ENCODE measurements at places on chromosomes 5 and 9.

DNA sequence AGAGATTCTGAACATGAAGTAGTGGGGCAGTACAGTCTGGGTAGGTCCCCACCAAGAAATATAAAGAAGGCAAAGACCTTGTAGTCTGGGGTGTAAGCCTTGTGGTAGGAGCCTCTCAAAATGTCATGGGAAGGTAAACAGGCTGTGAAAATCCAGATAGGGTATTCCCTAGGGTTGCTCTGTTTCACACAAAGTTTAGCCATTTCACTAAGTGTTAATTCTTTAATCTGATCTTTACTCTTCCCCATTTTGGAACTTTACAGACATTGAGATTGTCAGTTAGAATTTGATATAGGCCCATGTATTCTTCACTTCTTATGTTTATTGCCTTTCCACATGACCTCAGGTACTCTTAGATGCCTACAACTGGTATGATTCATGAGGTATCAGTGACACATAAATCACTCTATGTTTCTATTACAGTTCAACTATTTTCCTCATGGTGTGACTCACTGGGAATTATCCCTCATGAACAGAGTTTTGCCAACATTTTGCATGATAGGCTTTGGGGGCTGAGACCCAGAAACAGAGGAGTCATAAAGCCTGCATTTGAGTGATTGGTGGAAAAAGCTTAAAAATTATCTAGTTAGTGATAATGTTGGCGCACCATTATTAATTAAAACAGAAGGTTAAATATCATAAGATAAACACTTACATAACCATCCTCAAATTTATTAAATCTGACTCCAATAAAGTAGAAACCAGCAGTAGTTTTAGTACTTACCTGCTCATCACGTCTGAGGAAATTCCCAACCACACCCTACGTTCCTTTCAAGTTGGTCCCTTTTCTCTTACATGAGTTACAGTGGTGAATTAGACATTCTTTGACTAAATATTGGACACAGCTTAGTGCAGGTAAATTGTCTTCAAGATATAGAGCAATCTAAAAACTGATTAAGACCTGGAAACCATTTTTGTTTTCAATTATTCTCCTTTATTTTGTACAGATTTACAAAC lies 399.8 kb upstream of the MEF2C start:
- no peak for DNase-seq

DNA sequence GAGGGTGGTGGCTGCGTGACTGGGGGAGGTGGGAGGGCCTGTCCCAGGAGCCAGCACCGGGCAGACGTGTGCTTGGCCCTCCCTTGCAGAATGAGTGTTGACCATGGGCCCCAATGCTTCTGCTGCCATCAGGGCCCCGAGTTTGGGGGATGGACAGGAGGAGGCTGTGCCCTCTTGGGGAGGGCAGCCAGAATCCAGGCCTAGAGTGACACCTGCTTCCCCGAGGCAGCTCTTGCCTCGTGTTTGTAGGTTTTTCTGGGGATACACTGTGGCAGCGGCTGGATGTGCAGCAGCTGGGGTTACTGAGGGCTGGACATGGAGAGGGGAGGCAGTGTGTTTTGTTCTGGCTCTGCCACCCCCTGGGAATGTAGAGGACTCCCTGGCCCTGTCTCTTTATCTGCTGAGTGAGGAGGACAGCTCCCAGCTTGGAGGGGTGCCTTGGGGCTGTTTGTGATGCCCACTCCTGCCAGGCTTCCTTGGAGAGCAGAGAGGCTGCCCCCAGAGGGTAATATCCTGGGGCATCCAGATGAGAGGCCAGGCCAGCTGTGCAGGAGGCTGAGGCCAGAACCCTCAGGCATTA lies 22.7 kb downstream of the WNK2 start:
- no peak for DNase-seq

DNA sequence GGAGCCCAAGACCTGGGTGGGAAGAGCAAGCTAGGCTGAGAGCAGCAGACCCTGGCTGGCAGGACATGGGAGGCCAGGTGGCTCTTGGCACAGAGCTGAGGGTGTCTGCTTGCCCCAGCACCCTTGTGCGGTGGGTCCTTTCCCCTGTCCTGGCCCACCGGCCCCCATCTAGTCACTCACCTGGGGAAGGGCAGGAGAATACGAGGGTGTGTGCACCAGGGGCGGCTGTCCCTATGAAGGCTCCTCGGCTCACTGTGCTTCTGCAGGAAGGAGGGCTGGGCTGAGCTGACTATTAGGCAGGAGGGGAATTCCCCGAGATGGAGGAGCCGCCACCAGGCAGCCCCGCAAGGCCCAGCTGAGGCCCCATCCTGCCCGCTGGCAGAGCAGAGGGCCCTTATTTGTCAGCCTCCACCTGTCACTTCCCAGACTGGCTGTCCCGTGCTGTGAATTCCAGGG lies 6.1 kb upstream of the TNIP1 start:
- DNase-seq = peak; percentile 55

DNA sequence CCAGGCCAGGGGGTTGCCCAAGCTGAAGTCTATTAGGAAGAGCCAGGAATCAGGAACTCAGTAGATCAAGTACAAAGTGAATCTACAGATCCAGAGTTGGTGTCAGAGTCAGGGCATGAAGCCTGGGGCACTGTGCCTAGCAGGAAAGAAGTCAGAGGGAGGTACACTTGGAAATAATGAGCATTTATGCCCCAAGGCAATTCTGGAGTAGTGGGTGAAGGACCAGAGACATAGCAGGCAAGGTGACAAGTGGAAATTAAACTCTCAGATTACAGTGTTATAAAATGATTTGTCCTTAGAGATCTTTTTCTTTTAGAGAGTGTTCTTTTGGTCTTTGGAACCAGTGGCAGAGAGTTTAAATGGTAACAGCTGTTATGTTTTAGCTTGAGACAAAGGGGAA lies 138.0 kb downstream of the ADAMTSL1 start:
- DNase-seq = no peak

DNA sequence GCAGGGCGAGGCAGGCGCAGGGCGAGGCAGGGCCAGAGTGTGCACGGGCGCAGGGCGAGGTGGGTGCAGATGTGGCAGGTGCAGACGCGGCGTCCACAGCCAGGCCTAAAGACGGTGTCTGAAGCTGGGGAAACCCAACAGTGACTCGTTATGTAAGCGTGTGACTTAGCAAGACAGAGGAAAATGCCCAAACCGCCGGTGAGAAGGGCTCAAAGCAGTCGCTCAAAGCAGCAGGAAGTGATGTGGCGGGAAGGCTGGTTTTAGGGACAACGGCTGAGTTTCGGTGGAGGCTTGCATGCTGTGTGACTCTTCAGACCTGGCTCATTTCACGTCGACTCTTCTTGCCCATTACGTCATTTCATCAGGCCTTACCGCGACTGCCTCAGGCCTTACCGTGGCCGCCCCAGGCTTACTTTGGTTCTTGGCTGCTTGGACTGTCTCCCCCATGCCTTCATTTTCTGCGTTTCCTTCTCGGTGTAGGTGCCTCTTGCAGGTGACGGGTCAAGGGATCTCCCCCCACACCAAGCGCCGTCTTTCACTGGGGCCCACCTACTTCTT lies 50.5 kb upstream of the EXOC3 start:
- peak; percentile 55 for DNase-seq

GRCh38 chr5:159337016-159337955 lies 7.0 kb upstream of the IL12B start:
- DNase-seq = no peak

DNA sequence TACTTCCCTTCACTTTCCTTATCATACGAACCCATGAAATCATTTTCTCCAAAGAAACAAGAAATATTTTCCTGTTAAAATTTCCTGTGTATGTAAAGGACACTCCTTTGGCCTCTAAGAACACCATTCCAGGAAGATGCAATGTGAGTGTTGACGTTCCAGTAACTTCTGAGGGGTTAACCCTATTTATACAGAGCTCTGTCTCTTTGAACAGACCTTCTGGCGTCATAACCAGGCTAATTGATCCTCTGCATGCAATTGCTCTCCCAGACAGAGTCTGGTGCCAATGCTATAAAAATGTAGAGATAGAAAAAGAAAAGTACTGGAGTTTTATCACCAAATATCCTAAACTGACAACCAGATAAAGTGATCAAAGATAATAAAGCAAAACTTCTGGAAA lies 218.5 kb downstream of the TLE1 start:
- DNase-seq = no peak

GRCh38 chr9:85202596-85202995 lies 533.1 kb downstream of the NTRK2 start:
- DNase-seq = no peak

DNA sequence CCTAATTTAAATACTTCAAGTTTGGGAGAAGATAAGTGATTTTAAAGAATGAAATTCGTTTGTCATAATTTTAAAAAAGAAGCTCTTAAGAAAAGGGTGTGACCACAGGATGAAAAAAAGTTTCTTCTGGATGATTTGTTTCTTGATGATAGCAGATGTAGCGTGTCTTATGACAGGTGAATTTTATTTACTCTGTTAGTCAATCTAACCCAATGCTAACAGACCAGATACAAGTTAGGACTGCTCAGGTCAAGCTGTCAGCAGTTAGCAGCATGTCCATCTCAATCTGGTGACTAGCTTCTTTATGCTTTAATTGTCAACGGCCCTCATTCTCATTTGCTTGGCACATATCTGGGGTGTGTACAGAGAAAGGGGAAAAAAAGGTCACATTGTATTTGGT lies 456.0 kb downstream of the BNC2 start:
- no peak for DNase-seq

- no peak for DNase-seq
Measured at GRCh38 chr5:1883120-1883924, 597 bp upstream of the IRX4 start.

GRCh38 chr5:15610216-15610615 lies 110.2 kb downstream of the FBXL7 start:
- no peak for DNase-seq

DNA sequence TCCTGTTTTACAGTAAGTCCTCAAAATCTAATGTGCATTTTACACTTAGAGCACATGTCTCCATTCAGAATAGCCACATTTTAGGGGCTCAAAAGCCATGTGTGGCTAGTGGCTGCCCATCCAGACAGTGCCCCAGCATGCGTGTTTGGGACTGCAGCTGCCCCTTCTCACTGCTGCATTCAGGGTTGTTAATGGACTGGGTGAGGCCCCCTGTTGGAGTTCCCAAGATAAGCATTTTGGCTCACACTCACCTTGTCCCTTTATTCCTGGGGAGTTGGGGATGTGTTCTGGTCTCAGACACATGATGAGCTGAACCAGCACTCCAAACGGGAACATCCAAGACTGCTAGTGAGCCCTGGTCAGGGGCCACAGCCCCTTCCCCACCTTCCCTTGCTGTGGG lies 22.2 kb upstream of the ZNF366 start:
- no peak for DNase-seq
